ENCODE measurements at places on chromosomes 4 and X.

GRCh38 chr4:82561786-82562563 is at the start of gene TMEM150C:
TSS of gene TMEM150C (minus strand) at chr4:82561988. CDS start at chr4:82504657, 57,331 bp downstream.
- peak; percentile 61 for DNase-seq

DNA sequence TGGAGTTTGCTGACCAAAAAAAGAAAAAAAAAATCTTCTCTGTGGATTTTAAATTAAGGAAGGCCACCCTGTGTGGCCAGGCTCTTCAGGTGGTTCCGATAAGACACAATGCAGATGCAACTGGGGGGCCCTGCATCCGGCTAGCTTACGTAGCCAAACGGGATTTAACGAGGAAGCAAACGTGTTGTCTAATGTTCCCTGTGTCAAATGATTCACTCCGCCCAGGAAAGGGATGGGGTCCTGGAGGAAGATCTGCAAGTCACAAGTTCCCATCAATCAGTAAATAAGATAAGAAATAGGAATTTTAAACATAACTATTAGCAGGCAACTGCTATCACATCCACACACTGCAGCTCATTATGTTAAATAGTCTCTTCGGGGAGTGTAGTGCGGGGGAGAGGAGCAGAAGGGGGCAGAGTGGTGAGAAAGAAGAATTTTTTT is 216.4 kb upstream of the GYPA start:
- DNase-seq = no peak

DNA sequence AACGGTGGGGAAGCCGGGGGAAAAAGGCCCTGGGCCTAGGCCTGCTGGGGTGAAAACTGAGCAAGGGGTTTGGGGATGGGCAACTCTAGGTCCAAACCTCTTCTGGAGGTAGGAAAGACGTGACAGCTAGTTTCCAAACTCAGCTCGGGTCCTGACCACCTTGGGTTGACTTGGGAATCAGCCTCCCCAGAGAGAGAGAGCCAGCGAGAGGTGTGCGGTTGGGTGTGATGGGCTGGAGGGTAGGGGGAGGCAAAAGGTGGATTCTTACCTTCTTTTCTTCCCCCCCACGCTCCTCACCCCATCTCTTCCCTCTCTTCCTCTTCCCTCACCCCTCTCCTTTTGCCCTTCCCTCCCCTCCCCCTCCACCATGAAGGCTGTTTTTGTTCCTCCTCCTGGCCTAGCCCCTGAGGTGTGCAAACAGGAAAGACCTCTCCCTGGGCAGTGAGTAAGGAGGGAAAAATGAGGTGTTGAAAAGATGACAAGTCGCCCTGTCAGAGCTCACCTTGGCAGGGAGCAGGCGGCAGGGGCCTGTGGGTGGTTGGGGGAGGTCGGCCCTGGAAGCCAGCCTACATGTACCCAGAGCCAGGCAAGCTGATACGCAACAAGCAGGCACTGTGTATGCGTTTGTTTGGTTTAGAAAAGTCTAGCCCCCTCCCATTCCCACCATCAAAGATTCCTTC is 14.8 kb downstream of the PJA1 start:
- DNase-seq = no peak

- no peak for DNase-seq
These were observed 58.0 kb downstream of the XAGE2 start for GRCh38 chrX:52426810-52427209.

DNA sequence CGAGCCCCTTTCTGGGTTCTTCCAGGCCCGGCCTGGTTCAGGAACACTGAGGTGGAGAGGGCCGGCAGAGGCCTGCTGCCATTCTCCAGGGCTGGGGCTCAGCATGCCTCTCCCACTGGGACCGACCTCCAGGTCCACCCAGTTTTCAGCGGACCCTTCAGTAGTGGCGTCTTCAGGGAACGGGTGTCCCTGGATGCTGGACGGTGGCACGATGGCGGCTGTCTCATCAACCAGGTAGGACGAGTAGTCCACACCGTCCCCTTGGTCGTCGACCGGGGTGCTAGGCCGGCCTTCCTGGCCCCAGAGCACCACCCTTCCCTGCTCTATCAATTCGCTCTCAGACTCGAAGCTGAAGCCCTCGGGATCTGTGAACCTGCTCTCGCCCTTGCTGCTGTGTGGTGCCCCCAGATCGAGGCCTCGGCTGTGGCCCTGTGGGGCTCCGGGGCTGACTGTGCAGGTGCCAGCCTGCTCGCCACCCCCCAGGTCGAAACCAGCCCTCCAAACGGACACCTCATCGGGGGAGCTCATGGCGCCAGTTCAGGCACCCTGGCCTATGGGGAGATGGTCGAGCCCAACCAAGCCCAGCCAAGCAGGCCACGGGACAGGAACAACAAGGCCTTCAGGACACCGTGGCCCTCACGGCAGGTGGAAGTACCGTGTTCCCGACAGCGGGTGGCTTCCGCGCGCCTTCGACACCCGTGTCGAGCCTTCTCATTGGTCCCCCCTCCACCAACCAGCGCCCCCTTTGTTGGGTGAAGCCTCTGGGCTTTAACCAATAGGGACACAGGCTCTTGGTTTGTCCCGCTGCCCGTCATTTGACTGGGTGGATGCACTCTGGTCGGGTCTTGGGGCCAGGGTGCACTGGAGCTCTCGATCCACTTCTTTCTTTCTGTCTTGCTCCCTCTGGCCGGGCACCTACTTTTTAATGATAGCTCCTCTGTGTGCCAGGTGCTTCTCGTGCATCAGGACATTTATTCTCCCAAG is 814 bp upstream of the LOC101059915 start:
- DNase-seq = no peak

- no peak for DNase-seq
These were observed 20.1 kb upstream of the XPNPEP2 start for GRCh38 chrX:129718676-129719075.

DNA sequence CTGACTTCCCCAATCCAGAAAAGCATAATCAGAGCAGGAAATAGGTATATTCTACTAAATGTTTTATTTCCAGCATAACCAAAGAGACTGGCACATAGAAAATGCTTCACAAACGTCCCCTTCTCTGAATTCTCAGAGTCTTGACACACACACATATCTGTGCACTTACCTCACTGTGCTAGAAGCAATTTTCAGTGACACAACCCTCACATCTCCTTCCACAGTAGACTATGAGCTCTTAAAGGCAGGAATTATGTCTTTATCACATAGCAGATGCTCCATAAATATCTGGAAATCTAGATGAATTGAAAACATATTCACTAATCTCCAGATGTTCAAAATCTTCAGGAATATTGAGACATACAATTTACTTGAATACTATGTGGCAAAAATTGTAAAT is 5.9 kb downstream of the SOWAHB start:
- DNase-seq = no peak

DNA sequence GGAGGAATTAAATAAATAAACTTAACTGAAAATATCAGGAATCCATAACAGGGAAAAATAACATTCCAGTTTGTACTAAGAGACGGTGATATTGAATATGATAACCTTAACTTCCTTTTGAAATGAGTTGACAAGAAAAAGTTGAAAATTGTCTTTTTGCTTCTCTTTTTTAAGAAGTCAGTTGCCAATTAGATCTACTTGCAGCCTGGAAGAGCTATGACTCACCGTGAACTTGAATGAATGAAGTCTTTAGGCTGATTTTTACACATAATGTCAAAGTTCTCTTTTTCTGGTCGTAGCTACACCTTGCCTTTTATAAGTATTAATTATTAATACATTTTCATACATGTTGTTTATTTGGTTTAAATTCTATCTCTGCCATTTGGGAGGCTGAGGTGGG is 94.4 kb upstream of the HPGD start:
- DNase-seq = no peak

GRCh38 chr4:132214519-132214918 is 934.6 kb upstream of the PCDH10 start:
- no peak for DNase-seq

GRCh38 chr4:174275101-174275500 is 8.4 kb downstream of the FBXO8 start:
- DNase-seq = no peak

GRCh38 chrX:39900777-39901170 is 197.0 kb downstream of the BCOR start:
- DNase-seq = no peak

GRCh38 chr4:26083987-26084386 is 170.0 kb downstream of the SMIM20 start:
- no peak for DNase-seq

GRCh38 chr4:84727491-84727890 is 144.6 kb downstream of the CDS1 start:
- no peak for DNase-seq

GRCh38 chrX:23374291-23374690 is 39.6 kb downstream of the PTCHD1 start:
- no peak for DNase-seq

DNA sequence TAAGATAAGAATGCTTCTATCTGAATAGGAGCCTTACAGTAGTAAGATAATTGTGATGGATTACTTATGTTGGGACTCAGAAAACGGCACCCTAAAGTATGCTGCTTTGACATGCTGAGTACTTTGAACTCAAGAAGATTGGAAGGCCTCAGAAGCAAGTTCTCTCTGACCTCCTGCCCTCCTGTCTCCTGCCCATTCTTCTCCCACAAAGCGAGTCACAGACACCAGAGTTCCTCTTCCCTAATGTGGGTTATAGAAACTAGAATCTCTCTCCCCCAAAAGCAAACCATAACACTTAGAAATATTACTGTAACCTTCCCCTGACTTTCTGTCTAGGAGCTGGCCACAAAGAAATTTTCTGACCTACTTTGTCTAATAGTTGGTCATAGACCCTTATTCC is 76.5 kb downstream of the DDIT4L start:
- no peak for DNase-seq

GRCh38 chr4:5079581-5079980 is 28.3 kb downstream of the STK32B start:
- no peak for DNase-seq

DNA sequence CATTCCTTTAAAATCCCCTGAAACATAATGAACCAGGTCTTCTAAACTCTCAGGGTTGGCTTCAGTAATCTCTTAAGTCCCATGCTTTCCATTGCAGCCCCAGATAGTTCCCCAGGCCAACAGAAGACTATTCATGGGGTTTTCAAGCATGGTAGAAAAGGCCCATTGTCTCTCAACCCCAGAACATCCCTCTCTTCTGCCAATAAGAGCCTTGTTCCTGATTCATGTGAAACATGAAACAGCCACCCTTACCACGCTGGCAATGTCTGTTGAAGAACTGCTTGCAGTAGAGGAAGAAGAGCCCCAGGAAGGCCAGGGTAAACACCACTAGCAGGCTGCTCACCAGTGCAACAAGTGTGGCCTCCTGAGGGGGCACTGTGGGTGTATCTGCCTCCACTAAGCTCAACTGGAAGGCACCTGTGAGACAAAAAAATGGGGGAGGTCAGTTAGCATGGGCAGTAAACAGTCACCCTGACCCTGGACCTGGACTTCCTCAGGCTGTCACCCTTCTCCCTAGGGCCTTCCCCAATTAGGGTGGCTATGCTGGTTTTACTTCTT is 36.4 kb downstream of the EDA2R start:
- no peak for DNase-seq

- DNase-seq = no peak
These were observed 8.8 kb upstream of the IL3RA start for GRCh38 chrX:1327651-1328304.

- DNase-seq = no peak
These were observed 62.8 kb upstream of the NLGN4X start for GRCh38 chrX:6291444-6291843.

DNA sequence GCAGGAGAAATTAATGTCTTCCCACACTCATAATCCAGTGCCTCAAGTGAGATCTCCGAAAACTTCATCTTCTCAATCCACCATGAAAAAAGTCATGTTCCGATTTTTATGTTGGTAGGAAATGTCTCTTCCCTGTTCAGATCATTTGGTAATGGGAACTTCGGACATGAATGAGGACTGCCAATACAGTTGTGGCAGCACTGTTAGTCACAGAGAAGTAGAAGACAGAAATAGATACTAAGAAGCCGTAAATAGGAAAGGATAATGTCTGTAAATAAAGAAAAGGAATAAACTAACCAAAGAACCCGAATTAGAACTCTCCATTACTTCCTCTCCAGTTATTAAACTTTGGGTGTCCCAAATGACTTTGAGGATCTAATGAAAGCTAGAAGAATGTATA is 69.6 kb downstream of the DDX60L start:
- DNase-seq = no peak

GRCh38 chr4:11596989-11597388 is 168.3 kb upstream of the HS3ST1 start:
- no peak for DNase-seq
